Globus pallidus (tissue), 1 donor: ENCODE measurements at places on chromosomes 2 and 18.
A peak's percentile ranks its signal among the peaks of the same experiment; 100 is the strongest.

- DNase-seq = peak; percentile 58
These were observed 193.7 kb upstream of the ID2 start for GRCh38 chr2:8488001-8488738.

- no peak for DNase-seq
These were observed 33.1 kb upstream of the NPC1 start for GRCh38 chr18:23619388-23619881.

GRCh38 chr2:111703759-111704158, 180.2 kb downstream of the ANAPC1 start:
- no peak for DNase-seq

GRCh38 chr2:46276642-46277041, 20.6 kb upstream of the EPAS1 start:
- no peak for DNase-seq
